ENCODE measurements at places on chromosomes 4 and X. TPM values are rescaled to one million over a fixed set of nuclear protein-coding genes. Genes with fewer than 3 reads are reported as not detected.

The TRPC3 gene
- total RNA-seq, result 0.20 TPM

The SCLT1 gene
- 23.8 TPM for total RNA-seq

DNA sequence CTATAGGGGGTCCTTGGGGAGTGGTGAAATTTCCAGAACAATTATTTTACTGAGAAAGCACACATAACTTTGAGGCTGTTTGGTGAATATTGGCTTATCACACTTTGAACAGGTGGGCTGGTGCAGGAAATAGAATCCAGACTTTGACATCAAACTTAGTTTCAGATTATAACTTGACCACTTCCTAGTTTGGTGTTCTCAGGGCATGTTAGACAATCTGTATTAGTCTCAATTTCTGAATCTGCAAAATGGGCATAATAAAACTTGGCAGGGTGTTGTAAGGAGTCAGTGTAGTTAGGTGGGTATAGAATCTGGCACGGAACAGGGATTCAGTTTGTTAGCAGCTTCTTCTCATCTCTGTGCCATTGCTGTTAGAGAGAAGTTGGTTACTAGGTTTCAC is 43.3 kb upstream of the MBNL3 start:
- peaks cover 8% of the 10 kb centered on the region for H3K27me3 ChIP-seq
- DNase-seq, result no peak
- H3K4me3 ChIP-seq, result no peak overlapping the region
- no peaks in the 10 kb centered on the region for H3K4me1 ChIP-seq

DNA sequence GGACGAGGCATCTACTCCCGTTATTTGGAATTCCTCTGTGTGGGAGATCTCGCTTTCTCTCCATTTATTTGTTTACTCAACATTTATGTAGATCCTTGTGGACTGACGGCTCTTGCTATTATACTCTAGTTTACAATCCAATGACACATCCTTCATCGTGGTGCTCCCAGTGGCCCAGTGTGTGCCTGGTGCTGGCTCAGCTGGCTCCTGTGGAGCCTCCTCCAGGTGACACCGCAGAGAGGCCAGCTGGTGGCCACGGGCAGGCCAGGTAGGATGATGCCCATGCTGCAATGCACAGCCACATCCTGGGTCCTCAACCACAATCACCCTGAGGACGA is 84.0 kb upstream of the AFAP1 start:
- peaks cover 66% of the 10 kb centered on the region for H3K27me3 ChIP-seq
- no peak for DNase-seq
- H3K36me3 ChIP-seq, result peaks cover 3% of the 10 kb centered on the region
- no peak overlapping the region for H3K4me3 ChIP-seq

GRCh38 chr4:24978291-24979075 is 52.3 kb downstream of the LGI2 start:
- peaks cover 8% of the 10 kb centered on the region for H3K4me1 ChIP-seq
- no peak for DNase-seq
- H3K27me3 ChIP-seq, result peaks cover 26% of the 10 kb centered on the region
- no peaks in the 10 kb centered on the region for H3K36me3 ChIP-seq

GRCh38 chrX:14476205-14476604 is 53.1 kb upstream of the GLRA2 start:
- H3K36me3 ChIP-seq, result no peaks in the 10 kb centered on the region
- no peaks in the 10 kb centered on the region for H3K4me1 ChIP-seq
- H3K4me3 ChIP-seq, result no peak overlapping the region
- no peak for DNase-seq
